ENCODE measurements at places on chromosomes 13 and 19.
A peak's percentile ranks its signal among the peaks of the same experiment; 100 is the strongest.

DNA sequence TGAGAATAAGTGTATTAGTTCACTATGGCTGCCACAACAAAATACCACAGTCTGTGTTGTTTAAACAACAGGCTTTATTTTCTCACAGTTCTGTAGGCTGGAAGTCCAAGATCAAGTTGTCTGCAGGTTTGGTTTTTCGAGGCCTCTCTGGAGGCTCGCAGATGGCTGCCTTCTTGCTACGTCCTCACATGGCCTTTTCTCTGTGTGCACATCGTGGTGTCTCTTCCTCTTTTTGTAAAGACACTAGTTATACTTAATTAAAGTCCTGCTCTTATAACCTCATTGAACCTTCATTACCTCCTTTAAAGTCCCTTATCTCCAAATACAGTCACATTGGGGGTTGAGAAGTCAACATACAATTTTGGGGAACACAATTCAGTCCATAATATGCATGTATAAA is 10.6 kb downstream of the CSNK1A1L start:
- no peak for DNase-seq
- H3K27ac ChIP-seq = no peak overlapping the region
- no peaks in the 10 kb centered on the region for H3K36me3 ChIP-seq
- no peaks in the 10 kb centered on the region for H3K4me1 ChIP-seq
- H3K27me3 ChIP-seq = no peaks in the 10 kb centered on the region
- no peak overlapping the region for H3K4me3 ChIP-seq

GRCh38 chr13:100365680-100366079 is 222.9 kb downstream of the GGACT start:
- H3K27me3 ChIP-seq = no peaks in the 10 kb centered on the region
- H3K4me3 ChIP-seq = no peak overlapping the region
- no peaks in the 10 kb centered on the region for H3K36me3 ChIP-seq
- H3K27ac ChIP-seq = no peak overlapping the region

DNA sequence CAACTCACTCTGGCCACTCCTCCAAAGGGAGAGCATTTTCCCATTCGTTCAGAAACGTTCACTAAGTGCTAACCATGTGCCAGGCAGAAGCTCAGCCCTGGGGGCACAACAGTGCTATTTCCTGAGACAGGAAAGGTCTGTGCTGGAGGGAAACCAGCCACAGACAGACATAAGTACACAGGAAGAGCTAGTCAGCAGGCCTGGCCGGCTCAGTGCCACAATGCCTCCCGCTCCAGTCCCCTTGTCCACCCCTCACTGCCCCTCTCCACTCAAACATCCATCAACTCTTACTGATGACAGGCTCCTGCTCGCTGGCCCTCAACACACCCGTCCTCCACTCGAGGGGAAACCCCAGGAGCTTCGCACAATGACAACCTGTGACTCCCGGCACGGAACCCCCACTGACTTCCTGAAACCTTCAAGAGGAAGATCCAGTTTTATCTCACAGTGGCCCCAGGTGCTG is 11.3 kb upstream of the PLA2G4C start:
- no peak overlapping the region for H3K27ac ChIP-seq
- H3K27me3 ChIP-seq = no peaks in the 10 kb centered on the region
- no peak for DNase-seq
- H3K36me3 ChIP-seq = peaks cover 8% of the 10 kb centered on the region

GRCh38 chr13:103164251-103164650 is 98.0 kb upstream of the SLC10A2 start:
- H3K36me3 ChIP-seq = no peaks in the 10 kb centered on the region
- no peak overlapping the region for H3K4me3 ChIP-seq
- H3K4me1 ChIP-seq = no peaks in the 10 kb centered on the region
- DNase-seq = no peak
- no peak overlapping the region for H3K27ac ChIP-seq
- H3K27me3 ChIP-seq = no peaks in the 10 kb centered on the region

GRCh38 chr19:4567584-4568071 is 8.1 kb upstream of the SEMA6B start:
- no peak overlapping the region for H3K27ac ChIP-seq
- H3K4me1 ChIP-seq = peaks cover 9% of the 10 kb centered on the region
- DNase-seq = peak; percentile 47
- H3K27me3 ChIP-seq = no peaks in the 10 kb centered on the region

DNA sequence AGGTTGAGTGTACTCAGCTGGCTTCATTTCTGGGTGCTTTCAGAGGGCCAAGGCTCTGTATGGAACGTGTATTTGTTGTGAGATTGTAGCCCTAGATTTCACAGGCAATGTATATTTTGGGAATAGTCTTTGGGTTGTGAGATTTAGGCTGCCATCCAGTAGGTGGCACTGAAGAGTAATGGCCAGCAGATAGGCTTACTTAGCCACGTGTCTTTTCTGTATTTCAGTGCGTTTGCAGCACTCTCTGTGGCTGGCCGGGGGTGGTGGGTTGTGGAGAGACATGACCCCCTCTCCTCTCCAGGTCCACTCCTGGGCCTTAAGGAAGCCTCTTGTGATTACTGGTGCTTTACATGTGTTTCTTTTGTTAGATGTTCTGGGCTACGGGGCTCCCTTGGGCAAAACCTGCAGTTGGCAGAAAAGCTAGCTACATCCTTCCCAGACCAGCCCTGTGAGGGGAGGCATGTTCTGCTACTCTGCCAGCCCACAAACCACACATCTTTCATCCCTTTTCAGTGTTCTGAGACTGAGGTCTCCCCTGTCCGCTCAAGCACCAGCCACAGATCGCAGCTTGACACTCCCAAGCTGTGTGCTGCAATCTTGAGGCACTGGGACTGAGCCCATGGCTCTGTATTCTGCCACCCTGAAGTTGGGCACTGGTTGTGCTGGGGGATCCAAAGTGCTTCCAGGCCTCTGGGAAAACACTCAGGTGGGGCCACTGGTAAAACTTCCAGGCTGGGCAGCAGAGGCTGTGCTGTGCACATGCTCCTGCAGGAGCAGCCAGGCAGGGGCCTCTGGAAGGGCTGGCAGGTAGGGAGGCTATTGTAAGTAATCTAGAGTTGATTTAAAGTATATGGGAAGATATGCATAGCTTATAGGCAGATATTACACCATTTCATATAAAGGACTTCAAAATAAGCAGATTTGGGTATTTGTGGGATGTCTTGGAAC is 1096.8 kb upstream of the PCDH20 start:
- DNase-seq = peak; percentile 80
- H3K4me3 ChIP-seq = peak overlapping the region; percentile 38
- no peaks in the 10 kb centered on the region for H3K27me3 ChIP-seq
- no peaks in the 10 kb centered on the region for H3K36me3 ChIP-seq

DNA sequence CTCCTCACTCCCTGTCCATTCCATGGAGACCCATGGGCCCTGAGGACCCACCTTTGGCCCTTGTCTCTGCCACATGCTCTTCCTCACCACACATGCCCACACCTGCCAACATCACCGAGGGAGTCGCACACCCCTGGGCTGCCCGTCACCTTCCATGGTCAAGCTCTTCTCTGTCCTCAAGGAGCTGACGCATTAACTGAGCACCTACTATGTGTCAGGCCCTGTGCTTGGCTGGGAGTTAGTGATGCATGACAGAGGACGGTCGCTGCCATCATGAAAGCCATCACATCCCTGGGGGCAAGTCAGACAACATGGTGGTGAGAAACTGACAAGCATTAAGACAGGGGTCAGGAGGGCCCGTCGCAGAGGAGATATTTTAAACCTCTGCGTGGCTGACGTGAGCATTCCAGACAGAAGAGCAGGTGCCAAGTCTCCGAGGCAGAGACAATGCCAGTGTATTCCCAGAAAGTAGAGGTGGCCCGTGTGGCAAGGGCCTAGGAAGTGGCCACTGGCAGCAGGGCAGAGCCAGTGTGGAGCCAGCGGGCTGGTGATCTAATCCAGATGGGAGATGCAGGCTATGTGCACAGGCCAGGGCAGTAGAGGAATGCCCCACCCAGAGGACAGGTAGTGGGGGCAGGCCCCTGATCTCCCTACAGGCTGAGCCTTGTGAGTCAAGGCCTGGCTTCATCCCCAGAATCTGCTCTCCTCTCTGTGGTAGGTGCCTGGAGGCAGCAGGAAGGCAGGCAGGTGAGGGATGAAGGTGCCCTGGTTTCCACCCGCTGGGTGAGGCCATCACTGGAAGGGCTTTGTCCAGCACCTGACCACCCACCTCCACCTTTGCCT is 21.2 kb downstream of the ELAVL1 start:
- no peaks in the 10 kb centered on the region for H3K27me3 ChIP-seq
- H3K4me3 ChIP-seq = no peak overlapping the region
- no peak overlapping the region for H3K27ac ChIP-seq
- no peaks in the 10 kb centered on the region for H3K4me1 ChIP-seq
- H3K36me3 ChIP-seq = peaks cover 61% of the 10 kb centered on the region

GRCh38 chr19:18634612-18635297 is 2.1 kb upstream of the KLHL26 start:
- no peaks in the 10 kb centered on the region for H3K36me3 ChIP-seq
- no peak for DNase-seq
- H3K4me3 ChIP-seq = no peak overlapping the region
- H3K4me1 ChIP-seq = peaks cover 21% of the 10 kb centered on the region
- H3K27ac ChIP-seq = no peak overlapping the region
- H3K27me3 ChIP-seq = no peaks in the 10 kb centered on the region

GRCh38 chr13:71865874-71866334 is 1.1 kb downstream of the DACH1 start:
- H3K4me3 ChIP-seq = peak overlapping the region; percentile 99
- H3K27me3 ChIP-seq = no peaks in the 10 kb centered on the region
- peaks cover 16% of the 10 kb centered on the region for H3K4me1 ChIP-seq
- peak overlapping the region; percentile 77 for H3K27ac ChIP-seq
- no peaks in the 10 kb centered on the region for H3K36me3 ChIP-seq

- H3K4me3 ChIP-seq = no peak overlapping the region
- H3K27me3 ChIP-seq = no peaks in the 10 kb centered on the region
- no peak overlapping the region for H3K27ac ChIP-seq
- no peaks in the 10 kb centered on the region for H3K36me3 ChIP-seq
Observed at GRCh38 chr13:31747291-31747690, 8.0 kb downstream of the RXFP2 start.

GRCh38 chr13:23695711-23696464 is 125.7 kb downstream of the TNFRSF19 start:
- DNase-seq = peak; percentile 83
- H3K4me1 ChIP-seq = peaks cover 10% of the 10 kb centered on the region
- H3K27me3 ChIP-seq = no peaks in the 10 kb centered on the region
- H3K27ac ChIP-seq = no peak overlapping the region

DNA sequence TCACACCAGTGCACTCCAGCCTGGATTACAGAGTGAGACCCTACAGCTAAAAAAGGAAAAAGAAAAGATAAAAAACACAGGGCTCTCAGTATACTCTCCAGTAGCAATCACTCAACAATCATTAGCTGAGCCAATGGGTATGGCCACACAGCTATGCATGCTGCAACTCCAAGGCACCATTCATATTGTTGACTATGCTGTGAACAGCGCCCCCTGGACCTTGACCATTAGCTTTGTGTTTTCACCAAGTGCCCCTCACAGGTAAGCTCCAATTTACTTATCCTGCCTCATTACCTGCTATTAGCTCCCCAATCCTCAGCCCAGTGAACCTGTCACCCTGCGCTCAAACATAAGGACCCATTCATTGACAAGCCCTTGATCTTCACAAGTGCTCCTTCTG is 35.8 kb downstream of the ZIC5 start:
- H3K4me3 ChIP-seq = no peak overlapping the region
- H3K27me3 ChIP-seq = peaks cover 2% of the 10 kb centered on the region
- no peak for DNase-seq

DNA sequence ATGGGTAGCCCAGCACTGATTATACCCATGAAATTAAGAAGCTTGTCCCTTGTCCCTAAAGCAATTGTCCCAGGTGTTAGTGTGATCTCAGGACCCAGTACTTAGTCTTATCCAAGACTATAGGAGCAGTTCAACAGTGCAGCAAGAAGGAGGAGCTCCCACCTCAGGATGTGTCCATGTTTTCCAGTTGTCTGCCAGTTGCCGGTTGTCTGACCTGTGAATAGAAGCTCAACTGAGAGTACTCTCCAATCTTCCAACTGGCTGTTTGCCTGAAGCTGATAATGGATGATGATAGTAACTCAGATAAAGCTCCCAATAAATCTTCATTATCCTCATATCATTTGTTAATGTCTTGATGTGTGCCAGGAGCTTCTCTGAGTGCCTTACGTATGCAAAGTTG is 107.2 kb upstream of the HTR2A start:
- no peak for DNase-seq
- H3K27me3 ChIP-seq = no peaks in the 10 kb centered on the region
- H3K36me3 ChIP-seq = no peaks in the 10 kb centered on the region
- H3K4me1 ChIP-seq = no peaks in the 10 kb centered on the region
- no peak overlapping the region for H3K27ac ChIP-seq

DNA sequence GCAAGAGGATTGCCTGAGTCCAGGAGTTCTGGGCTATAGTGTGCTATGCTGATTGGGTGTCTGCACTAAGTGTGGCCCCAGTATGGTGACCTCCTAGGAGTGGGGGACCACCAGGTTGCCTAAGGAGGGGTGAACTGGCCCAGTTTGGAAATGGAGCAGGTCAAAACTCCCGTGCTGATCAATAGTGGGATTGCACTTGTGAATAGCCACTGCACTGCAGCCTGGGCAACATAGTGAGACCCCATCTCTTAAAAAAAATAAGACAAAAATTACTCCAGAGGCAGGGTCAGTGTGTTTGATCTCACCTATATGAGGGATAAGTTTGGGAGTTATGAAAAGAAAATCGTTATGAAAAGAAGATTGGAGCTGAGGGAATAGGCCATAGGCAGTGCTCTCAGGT is 21.7 kb downstream of the PAF1 start:
- no peak overlapping the region for H3K4me3 ChIP-seq
- H3K36me3 ChIP-seq = peaks cover 74% of the 10 kb centered on the region
- H3K27me3 ChIP-seq = no peaks in the 10 kb centered on the region
- H3K4me1 ChIP-seq = no peaks in the 10 kb centered on the region
- DNase-seq = no peak
- H3K27ac ChIP-seq = no peak overlapping the region

GRCh38 chr19:11446652-11447301 is 11.3 kb downstream of the PRKCSH start:
- no peaks in the 10 kb centered on the region for H3K27me3 ChIP-seq
- H3K4me3 ChIP-seq = no peak overlapping the region
- no peak overlapping the region for H3K27ac ChIP-seq
- peak; percentile 35 for DNase-seq

- no peak for DNase-seq
- peak overlapping the region; percentile 81 for H3K4me3 ChIP-seq
- peaks cover 26% of the 10 kb centered on the region for H3K4me1 ChIP-seq
- peaks cover 5% of the 10 kb centered on the region for H3K27me3 ChIP-seq
- no peak overlapping the region for H3K27ac ChIP-seq
- peaks cover 2% of the 10 kb centered on the region for H3K36me3 ChIP-seq
Observed at GRCh38 chr13:109785892-109786450, 412 bp downstream of the IRS2 start.

- no peaks in the 10 kb centered on the region for H3K36me3 ChIP-seq
- H3K4me1 ChIP-seq = peaks cover 25% of the 10 kb centered on the region
Observed at GRCh38 chr13:45120967-45121831, 889 bp downstream of the GTF2F2 start.

- H3K4me1 ChIP-seq = no peaks in the 10 kb centered on the region
- no peak overlapping the region for H3K4me3 ChIP-seq
- no peak overlapping the region for H3K27ac ChIP-seq
- H3K36me3 ChIP-seq = no peaks in the 10 kb centered on the region
Observed at GRCh38 chr13:108342369-108343289, 73.1 kb downstream of the TNFSF13B start.

GRCh38 chr13:60922576-60923231 is 492.9 kb downstream of the PCDH20 start:
- H3K27ac ChIP-seq = no peak overlapping the region
- no peaks in the 10 kb centered on the region for H3K4me1 ChIP-seq
- H3K4me3 ChIP-seq = no peak overlapping the region

Measured in common myeloid progenitor, CD34-positive (primary cell).